Stimulated activated CD4-positive, alpha-beta T cell treated with anti-CD3 and anti-CD28 coated beads, Interleukin-4, amount 100 ng/mL, for 48 hours (primary cell): ENCODE measurements at places on chromosomes 12 and 14.

- DNase-seq, result no peak
Measured at GRCh38 chr12:97022536-97023230, 115.6 kb downstream of the NEDD1 start.

GRCh38 chr14:39474416-39474911, 42.2 kb upstream of the FBXO33 start:
- DNase-seq, result no peak

DNA sequence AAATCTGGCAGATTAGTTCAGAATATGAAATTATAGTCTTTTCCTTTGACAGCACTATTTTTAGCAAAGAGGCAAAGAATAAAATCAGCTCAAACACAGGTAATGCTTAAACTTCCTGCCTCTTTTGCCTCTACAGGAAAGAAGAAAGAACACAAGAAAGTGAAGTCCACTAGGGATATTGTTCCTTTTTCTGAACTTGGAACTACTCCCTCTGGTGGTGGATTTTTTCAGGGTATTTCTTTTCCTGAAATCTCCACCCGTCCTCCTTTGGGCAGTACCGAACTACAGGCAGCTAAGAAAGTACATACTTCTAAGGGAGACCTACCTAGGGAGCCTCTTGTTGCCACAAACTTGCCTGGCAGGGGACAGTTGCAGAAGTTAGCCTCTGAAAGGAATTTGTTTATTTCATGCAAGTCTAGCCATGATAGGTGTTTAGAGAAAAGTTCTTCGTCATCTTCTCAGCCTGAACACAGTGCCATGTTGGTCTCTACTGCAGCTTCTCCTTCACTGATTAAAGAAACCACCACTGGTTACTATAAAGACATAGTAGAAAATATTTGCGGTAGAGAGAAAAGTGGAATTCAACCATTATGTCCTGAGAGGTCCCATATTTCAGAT, 17.4 kb downstream of the TMPO start:
- no peak for DNase-seq

DNA sequence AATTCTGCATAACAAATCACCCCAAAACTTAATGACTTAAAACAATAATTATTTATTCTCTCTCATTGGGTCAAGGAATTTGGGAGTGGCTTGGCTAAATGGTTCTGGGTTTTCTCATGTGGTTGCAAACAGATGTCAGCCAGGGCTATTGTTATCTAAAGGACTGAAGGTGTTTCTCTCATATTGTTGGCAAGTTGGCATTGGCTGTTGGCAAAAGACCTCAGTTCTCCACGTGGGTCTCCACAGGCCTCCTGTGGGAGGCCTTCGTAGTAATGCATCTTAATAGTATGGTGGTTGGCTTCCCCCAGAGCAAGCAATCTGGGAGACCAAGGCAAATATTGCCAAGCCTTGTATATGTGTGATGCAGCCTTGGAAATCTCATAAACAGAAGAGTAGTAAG, 14.4 kb downstream of the GALNT16 start:
- no peak for DNase-seq

GRCh38 chr12:52688481-52688880, 8.3 kb upstream of the KRT1 start:
- DNase-seq, result no peak

- DNase-seq, result peak; percentile 57
Measured at GRCh38 chr14:104676694-104677511, 12.5 kb upstream of the INF2 start.

DNA sequence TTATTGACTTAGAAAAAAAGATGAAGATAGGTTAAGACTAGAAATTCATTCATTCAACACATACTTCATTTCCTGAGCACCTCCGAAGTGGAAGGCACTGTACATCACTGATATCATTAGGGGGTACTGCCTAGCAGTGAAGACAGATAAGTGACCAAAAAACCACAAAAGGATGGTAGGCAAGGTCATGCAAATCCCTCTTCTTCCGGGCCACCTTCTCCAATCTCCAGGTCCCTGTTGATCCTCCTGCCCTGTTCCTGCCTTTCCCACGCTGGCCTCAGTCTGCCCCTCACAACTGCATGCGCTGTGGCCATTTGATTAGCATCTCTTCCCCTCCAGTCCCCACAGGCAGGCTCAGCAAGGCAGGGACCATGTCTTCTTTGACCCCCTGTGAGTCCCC, 60.8 kb downstream of the SETD3 start:
- no peak for DNase-seq

GRCh38 chr12:77213319-77213718, 147.9 kb upstream of the E2F7 start:
- no peak for DNase-seq

DNA sequence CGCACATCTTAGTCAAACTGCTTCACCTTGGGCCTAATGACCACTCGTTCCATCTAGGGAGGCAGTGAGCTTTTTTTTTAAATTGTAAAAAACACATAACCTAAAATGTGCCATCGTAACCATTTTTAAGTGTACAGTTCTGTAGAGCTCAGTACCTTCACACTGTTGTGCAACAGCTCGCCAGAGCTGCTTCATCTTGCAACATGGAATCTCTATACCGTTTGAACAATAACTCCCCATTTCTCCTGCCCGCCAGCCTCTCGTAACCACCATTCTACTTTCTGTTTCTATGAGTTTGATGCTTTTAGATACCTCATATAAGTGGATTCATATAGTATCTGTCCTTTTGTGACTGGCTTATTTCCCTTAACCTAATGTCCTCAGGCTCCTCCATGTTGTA, 196.2 kb downstream of the CHST11 start:
- no peak for DNase-seq

DNA sequence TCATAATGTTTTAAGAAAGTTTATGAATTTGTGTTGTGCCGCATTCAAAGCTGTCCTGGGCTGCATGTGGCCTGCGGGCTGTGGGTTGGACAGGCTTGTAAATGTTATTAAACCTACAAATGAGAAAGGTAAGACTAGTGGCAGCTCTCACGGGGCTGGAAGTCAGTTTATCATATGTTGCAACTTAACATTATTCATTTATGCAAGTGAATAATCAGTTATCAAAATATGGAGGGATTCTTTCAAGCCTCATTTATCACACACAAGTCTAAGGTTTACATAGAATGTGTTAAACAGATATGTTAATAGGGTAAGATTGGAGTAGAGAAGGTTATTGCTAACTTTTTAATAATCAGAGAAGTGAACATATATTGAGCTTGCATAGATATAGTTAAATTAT, 442.5 kb upstream of the RGS6 start:
- DNase-seq, result no peak

DNA sequence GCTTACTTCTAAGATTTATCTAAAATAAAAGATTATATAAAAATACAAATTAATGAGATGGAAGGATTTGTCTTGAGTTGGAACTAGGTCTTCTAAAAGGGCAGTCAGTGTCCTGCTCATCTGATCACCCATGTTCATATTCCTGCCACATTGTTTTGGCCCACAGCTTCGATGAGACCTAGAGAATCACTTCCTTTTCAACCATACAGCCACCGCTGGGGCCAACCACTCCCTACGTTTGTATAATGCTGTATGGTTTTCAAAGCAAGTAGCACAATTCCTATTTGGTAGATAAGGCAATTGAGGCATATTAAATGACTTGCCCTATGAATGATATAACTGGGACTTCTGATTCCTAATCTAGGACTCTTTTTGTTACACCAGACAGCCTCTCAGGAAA, 249.4 kb downstream of the ZFP36L1 start:
- DNase-seq, result no peak

DNA sequence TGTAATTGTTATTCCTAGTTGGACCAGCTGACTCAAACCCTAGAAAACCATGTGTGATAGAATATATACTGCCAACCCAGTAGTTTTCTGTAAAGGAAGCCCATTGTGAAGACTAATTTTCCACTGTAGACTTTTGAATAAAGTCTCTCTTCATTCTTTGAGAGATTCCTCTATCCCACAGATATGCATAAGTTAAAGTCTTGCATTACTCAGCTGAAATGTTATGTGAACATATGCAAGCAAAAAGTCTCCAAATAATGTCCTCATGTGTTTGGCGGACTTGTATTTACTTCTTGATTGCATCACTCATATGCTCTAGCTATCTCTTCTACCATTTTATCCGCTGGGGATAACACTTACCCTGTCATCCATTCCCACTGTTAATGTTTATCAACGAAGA, 35.1 kb upstream of the OTOGL start:
- no peak for DNase-seq

- DNase-seq, result no peak
Measured at GRCh38 chr12:80936642-80937390, 918 bp downstream of the LIN7A start.

DNA sequence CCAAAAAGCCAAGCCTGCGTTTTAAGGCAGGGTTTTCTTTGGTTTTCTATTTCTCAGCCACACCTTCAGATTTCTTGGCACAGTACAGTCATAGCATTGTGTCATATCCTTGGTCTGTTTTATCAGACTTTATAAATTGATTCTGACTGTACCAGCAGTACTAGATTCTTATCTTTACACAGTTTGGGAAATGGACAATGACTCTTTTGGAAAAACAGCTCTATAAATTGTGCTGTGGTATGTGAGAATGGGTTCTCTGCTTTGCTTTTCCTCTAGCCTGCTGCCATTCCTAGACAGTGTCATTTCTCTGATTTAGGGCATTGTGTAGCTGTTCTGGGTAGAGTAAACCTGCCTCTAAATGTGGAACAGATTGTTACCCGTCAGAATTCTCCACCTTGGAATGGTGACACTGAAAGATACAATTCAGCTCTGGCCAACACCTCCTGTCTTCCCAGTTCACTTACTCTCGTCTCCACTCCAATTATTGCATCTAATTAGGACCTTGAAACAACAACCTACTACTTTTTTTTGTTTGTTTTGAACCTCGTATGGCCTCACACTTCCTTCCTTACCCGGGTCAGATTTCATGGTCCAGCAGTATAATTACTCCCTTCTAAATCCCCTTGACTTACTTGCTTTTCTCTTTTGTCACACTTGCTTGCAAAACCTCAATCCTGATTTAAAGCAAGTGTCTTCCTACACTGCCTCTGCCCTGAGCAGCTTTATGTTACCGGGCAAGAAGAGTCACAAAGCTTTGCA, 226.3 kb downstream of the ERC1 start:
- DNase-seq, result no peak

GRCh38 chr14:57884175-57884574, 18.3 kb upstream of the SLC35F4 start:
- no peak for DNase-seq
